ENCODE measurements at places on chromosomes 6 and 20. TPM values are rescaled to one million over a fixed set of nuclear protein-coding genes. Genes with fewer than 3 reads are reported as not detected.

GRCh38 chr6:24974182-24975171 is 38.7 kb upstream of the RIPOR2 start:
- H3K4me1 ChIP-seq, result no peaks in the 10 kb centered on the region
- H3K4me3 ChIP-seq, result no peak overlapping the region
- no peak for DNase-seq
- no peak overlapping the region for H3K27ac ChIP-seq
- H3K27me3 ChIP-seq, result no peaks in the 10 kb centered on the region
- no peaks in the 10 kb centered on the region for H3K36me3 ChIP-seq

DNA sequence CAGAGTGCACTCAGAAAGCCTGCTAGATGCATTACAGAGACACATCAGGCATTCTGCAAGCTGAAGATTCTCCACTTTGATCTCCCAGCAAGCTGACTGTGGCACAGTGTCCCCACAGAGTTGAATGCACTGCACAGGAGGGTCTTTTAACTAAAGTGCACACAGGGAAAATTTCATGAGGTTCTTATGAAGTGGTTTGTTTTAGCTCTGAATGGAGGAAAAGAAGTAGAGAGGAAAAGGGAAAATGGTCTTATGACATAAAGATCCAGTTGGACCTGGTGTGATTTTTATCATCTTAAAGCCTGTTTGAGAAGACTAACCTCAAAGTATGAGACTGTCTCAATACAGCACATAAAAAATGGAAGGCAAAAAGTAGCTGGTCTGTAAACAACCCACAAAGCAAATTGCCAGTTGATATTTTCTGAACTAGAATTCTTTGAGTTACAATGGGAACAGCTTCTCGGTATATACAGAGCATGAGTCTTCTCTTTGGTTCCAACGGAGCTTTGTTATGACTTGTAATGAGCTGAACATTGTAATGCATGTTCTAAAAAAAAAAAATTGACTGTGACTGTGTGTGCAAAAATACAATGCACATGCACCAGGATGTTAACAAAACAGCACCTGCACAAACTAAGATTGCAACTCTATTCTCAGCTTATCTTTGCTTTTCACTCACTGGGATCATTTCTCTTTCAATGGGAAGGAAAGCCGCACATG is 383.0 kb upstream of the ID4 start:
- H3K27me3 ChIP-seq, result no peaks in the 10 kb centered on the region
- H3K4me1 ChIP-seq, result peaks cover 5% of the 10 kb centered on the region
- peak; percentile 26 for DNase-seq
- no peaks in the 10 kb centered on the region for H3K36me3 ChIP-seq

The BPIFB2 gene
- total RNA-seq, result not detected

The RBPJL gene
- total RNA-seq, result not detected

The F13A1 gene
- 59.3 TPM for total RNA-seq

The CASP8AP2 gene
- 24.5 TPM for total RNA-seq
